Neuronal stem cell (in vitro differentiated cells): ENCODE measurements at places on chromosomes 2 and 18.
A peak's percentile ranks its signal among the peaks of the same experiment; 100 is the strongest.

DNA sequence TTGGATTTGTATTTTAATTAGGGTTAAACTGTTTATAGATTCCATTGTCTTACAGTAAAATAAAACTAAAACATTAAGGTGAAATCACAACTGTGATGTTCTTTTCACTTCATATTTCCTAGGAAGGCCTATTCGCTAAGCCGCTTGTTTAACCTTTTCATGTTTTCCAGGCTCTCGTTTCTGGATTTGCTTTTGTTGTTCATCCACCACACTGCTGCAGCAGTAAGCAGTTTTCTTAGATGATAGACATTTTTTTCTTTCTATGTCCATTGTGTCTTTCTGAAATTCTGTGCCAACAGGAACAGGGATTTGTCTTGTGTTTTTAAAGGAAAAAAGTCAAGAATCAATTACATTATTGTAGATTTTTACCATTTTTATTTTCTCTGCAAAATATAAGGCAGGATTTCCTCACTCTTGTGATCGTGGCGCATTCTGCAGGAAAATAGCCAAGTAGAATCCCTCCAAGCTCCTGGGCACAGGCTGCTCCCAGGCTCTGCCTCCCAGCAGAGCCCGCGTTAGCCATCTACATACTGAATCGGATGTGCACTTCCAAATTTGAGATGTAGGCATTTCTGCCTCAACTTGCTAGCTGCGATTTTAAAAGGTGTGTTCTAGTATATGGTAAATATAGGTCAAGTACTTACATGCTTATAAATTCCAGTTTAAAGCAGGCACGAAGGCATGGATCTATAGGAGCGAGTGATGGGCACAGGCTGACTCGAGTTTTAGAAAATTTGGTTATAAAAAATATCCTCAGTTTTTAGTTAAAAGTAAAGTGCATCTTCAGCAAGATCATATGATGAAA is 10.2 kb downstream of the TSHZ1 start:
- DNase-seq = no peak

DNA sequence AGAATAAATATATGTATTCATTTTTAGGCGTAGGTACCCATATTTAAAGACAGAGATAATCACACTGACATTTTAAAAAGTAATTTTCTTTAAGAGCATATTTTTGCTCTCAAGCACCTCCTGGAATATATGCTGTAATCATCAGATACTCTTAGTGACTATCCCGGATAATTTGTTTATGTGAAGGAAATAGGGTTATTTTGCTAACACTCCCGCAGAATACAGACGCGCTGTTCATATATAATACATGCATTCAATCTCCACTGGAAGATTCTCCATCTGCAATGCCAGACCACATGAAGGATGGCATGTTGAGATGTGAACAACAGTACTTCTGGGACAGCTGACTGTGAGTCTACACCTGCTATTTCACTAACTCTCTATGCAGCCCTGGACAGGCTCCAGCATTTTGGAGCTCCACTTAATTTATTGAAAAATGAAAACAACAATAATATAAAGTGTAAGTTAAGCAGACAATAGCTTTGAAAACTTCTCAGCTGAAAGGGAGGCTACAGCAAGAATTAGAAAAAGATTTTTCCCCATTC is 430.6 kb downstream of the TMX3 start:
- DNase-seq = no peak

- DNase-seq = peak; percentile 6
Measured at GRCh38 chr18:49697757-49698524, 115.4 kb downstream of the ACAA2 start.

DNA sequence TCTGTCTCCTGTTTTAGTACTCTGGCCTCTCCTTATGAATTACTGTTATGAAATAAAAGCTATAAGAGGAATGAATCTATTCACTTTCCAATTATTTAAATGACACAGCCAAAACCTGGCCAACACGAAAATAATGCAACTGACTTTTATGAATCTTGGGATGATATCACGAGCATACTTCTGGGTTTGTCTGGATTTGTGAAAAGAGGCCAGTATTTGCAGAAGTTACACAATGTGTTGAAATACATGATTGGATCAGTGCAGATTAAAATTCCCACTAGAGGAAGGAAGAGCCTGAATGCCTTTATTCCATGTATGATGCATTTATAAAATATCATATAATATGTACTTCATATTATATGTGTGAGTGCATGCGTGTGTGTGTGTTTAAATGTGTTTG is 418.2 kb downstream of the GRB14 start:
- DNase-seq = no peak

- DNase-seq = no peak
Measured at GRCh38 chr2:33110461-33110860, 163.7 kb downstream of the LTBP1 start.

DNA sequence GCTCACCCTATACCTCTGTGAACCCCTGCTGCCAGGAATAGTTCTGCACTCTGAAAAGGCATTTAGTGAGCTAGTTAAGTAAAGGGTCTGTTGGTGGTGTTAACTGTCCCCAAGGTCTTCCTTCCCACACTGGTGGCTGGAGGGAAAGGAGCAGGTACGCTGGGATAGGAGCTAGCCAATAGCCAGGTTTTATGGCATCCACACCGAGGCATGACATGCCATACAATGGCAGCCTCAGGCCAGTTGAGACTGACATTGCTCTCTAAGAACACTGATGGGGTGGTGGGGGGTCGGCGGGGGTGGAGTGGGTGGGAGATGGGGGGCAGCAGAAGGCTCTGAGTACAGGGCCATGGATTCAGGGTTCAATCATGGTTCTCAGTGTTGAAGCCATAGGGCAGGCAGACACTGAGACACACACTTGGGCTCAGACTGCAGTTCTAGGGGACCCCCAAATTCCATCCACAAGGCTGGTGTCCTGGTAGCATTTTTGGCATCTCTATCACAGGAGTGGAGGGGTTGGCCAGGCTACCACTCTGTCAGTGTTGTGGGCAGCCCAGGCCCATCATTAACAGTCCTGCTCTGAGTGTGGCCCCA is 136.0 kb downstream of the CTIF start:
- no peak for DNase-seq

DNA sequence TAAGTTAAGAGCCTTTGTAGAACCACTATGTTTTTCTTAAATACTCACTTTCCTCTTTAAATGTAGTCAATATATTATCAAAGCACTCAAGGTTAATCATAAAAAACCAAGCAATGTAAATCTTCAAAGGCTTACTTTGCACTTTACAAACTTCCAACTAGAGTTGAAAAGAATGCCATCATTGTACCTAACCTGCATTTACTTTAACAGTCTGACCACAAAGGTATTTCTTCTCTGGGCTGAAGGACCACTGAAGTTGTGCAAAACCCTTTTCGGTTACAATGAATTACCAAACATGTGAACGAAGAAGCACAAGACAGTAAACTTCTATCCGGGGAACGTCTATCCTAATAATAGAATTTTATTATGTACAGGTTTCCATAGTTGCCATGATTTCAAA is 3.0 kb downstream of the HNRNPLL start:
- DNase-seq = no peak

DNA sequence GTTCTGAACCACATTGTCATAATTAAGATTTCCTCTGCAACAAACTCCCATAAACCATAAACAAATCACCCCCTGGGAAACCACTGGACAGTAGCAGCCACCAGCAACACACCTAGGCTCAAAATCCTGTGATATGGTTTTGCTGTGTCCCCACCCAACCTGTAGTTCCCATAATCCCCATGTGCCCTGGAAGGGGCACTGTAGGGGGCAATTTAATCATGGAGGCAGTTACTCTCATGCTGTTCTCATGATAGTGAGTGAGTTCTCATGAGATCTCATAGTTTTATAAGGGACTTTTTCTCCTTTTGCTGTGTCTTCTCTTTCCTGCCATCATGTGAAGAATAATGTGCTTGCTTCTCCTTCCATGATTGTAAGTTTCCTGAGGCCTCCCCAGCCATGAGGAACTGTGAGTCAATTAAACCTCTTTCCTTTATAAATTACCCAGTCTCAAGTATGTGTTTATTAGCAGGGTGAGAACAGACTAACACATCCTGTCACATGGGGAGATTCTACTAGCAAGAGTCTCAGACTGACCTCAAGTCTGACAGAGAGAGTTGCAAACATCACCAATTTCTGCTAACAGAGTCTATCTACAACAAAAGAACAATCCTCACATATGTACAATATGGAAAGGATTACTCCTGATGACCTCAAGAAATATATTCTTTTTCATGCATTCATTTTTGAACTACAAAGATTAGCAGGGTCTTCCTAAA is 182.6 kb downstream of the GRB14 start:
- no peak for DNase-seq

DNA sequence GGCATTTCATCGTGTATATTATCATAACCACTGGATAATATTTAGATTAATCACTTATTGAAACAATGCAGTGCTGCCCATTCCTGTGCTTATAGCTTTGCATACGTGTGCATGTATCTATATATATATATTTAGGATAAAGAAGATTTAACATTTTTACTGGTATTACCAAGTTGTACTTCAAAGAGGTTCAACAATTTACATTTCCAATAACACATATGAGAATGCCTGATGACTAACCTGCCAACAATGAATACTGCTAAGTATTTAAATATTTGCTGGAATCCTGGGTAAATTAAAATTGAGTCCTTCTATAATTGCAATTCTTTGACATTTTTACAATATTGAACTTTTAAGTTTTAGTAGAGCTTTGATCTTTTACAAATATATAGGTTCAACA is 111.4 kb downstream of the SLC39A10 start:
- no peak for DNase-seq

GRCh38 chr18:8619835-8620577 is 10.8 kb downstream of the RAB12 start:
- DNase-seq = no peak

DNA sequence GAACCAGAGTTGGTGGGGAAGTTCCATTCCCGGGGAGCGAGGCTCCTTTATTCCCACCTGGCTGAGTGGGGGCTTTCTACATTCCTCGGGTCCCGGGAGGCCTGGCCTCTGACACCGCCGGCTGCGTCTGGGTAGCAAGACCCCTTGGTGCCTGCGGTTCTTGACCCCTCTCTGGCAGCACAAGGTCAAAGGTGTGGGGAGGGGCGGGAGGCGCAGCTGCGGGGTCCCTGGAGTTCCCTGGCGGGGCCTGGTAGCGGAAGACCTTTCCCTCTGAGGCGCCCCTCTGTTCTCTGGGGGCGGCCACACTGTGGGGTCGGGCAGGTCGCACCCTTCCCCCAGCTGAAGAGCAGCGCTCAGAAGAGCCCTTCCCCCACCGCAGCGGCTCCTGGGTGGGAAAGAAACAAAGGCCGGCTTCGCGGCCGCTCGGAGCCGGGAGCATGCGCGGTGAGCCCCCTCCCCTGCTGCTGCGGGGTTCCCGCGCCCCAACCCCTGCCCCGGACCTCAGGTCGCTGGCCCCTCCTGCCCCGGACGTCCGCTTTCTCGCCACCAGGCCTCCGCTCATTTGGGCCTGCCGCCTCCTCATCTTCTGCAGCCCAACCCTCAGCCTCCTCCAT is 146.3 kb downstream of the ANKRD44 start:
- DNase-seq = peak; percentile 68

DNA sequence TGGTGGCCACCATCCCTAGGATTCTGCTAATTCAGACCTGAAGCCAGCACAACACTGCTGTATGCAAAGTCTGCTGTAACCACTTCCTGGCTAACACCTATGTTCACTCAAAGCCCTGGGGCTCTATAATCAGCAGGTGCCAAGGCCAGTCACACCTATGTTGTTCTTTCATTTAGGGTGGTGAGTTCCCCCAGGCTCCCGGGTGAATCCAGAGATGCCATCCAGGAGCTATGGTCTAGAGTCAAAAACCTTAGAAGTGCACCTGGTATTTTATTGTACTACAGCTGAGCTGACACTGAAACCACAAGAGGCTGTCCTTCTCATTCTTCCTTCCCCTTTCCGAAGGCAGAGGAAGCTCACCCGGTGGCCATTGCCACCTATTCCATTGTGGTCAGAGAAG is 46.2 kb upstream of the CCDC141 start:
- DNase-seq = no peak

GRCh38 chr2:128817171-128817570 is 498.5 kb upstream of the HS6ST1 start:
- DNase-seq = no peak

- no peak for DNase-seq
Measured at GRCh38 chr2:134712299-134712698, 6.5 kb downstream of the TMEM163 start.
